Colonic mucosa (tissue), 4 donors: ENCODE measurements at places on chromosomes 6 and 20. TPM values are rescaled to one million over a fixed set of nuclear protein-coding genes. Genes with fewer than 3 reads are reported as not detected.
A peak's percentile ranks its signal among the peaks of the same experiment; 100 is the strongest.

DNA sequence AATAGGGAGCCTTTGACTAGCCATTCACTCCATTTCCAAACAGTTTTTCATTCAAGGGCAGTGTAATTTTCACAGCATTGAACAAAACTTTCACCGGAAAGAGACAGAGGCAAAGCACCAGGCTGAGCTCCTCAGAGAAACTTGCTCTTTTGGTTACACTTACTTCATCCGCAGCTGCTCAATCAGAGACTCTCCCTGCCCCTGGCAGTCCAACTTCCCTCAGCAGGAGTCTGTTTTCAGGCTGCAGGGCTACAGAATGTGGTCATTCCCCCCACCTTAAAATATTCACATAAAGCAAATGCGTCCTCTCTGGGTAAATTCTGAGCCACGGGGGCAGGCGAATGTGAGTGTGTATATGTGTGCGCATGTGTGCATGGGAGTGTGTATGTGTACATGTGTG is 70.0 kb upstream of the ZNF133 start:
- DNase-seq = no peak

Gene HLA-C
- total RNA-seq = 1,321 TPM

- no peak for DNase-seq
These were observed 75.4 kb upstream of the LAMA2 start for GRCh38 chr6:128807577-128807976.

Gene PRPH2
- total RNA-seq = 0.32 TPM

Gene NHLRC1
- 2.5 TPM for total RNA-seq

DNA sequence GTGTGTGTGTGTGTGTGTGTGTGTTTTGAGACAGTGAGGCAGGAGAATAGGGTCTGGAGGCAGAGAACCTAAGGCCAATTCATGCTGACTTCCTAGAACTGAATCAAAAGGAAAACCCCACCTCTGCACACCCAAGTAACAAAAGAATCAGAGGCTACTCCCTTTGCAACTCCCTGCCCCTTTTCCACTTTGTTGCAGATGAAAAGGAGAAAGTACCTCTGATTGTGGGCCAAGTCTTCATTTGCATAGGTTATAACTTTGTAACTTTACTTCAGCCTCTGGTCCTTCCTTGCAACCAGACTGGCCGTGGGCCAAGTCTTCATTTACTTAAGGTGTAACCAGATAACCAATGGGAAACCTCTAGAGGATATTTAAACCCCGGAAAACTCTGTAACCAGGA is 168.8 kb downstream of the EYA2 start:
- DNase-seq = peak; percentile 92

Gene RIMS1
- 0.56 TPM for total RNA-seq

- no peak for DNase-seq
These were observed 143.3 kb downstream of the PRL start for GRCh38 chr6:22153384-22154158.
